Stimulated activated CD4-positive, alpha-beta T cell treated with anti-CD3 and anti-CD28 coated beads, Interleukin-1b, Interleukin-23, amount 100 ng/mL, for 24 hours (primary cell): ENCODE measurements at places on chromosomes 16 and 17.

GRCh38 chr16:23424292-23424958 lies 28.6 kb downstream of the COG7 start:
- DNase-seq: no peak

GRCh38 chr16:1772362-1772907 lies at the start of gene EME2:
TSS of gene EME2 (plus strand) at chr16:1772810. CDS start at chr16:1773228, 418 bp downstream.
- peak; percentile 43 for DNase-seq

DNA sequence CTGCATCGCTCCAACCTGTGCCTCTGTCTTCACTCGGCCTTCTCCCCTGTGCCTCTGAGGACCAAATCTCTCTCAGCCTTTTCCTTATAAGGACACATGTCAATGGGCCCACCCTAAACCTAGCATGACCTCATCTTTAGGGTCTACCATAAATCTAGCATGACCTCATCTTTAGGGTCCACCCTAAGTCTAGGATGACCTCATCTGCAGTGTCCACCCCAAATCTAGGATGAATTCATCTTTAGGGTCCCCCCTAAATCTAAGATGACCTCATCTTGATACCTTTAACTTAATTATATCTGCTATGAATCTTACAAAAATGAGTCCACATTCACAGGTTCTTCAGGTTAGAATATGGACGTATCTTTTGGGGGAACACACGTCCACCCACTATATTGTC lies 131.1 kb upstream of the RPL38 start:
- no peak for DNase-seq

DNA sequence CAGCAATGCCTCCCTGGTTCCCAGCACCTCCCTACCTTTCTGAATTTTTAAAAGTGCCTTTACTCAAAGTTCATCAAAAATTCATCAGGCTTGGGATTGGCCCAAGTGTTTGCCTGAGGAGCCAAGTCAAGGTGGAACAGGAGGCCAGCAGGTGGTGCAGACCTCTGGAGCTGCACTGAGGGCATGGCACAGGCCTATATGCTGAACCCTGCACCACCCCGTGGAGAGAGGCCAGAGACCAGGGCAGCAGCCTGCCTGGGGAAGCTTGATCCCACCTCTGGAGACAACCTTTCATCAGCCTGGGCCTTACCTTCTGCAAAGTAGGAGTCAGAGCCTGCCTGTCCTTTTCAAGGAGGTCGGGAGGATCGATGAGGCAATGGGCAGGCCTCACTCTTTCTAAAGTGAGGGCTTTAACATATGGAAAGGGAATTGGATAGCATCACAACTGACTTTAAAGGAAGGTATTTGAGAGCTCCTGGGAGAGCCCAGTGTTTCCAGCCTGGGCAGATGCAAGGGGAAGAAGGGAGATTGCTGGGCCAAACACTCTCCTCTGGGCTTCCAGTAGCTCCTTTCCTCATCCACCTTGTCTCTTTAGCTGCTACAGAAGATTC lies 31.8 kb upstream of the TMEM132E start:
- DNase-seq: no peak

- DNase-seq: no peak
Observed at GRCh38 chr17:75832164-75832651, 12.0 kb downstream of the UNC13D start.

GRCh38 chr17:80837711-80838110 lies 153.9 kb upstream of the CHMP6 start:
- no peak for DNase-seq

DNA sequence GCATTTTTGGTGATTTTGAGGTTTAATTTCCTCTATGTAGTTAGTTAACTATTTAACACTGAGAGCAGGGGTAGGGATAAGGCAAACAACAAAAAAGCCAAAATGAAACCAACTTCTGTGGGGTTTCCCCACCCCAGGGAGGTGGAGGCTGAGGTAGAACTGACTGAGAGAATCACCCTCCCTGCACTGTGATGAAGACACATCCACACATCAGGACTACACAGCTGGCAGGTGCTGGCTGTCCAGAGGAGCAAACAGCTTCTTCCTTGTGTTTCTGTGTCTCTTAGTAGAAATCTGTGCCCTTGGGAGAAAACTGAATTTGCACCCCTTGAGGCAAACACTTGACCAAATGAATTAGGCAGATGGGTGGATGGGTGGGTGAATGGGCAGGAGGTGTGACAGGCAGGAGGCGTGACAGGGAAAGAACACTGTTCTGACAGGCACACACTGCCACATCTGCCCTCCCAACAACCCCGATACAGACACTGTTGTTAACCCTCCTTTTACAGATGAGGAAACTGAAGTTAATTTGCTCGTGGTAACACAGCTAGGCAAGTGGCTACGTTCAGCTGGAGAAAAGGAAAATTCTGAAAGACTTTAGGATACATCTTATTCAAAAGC lies 62.9 kb upstream of the AMZ2 start:
- DNase-seq: no peak

- no peak for DNase-seq
Observed at GRCh38 chr17:51374209-51374608, 113.9 kb downstream of the UTP18 start.

GRCh38 chr17:30113213-30113612 lies 3.4 kb upstream of the NSRP1 start:
- no peak for DNase-seq

DNA sequence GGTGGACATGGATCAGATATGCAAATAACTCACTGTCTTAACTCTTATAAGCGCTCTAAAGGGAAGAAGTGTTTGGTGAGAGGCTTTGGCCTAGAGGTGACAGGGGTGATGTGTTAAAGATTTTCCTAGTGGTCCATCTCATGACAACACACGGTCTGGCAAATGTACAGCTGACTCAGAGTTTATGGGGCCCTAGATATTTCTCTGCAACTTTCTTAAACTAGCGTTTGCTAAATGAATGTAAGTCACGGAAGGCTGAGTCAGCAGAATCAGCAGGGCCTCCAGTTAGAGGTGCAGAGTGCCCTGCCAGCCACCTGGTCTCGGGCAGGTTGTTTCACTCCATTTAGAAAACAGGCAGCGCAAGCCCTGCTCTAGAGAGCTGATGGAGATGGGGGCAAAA lies 40.1 kb downstream of the CLEC16A start:
- no peak for DNase-seq

- DNase-seq: no peak
Observed at GRCh38 chr17:79433379-79433778, 177.5 kb downstream of the RBFOX3 start.

DNA sequence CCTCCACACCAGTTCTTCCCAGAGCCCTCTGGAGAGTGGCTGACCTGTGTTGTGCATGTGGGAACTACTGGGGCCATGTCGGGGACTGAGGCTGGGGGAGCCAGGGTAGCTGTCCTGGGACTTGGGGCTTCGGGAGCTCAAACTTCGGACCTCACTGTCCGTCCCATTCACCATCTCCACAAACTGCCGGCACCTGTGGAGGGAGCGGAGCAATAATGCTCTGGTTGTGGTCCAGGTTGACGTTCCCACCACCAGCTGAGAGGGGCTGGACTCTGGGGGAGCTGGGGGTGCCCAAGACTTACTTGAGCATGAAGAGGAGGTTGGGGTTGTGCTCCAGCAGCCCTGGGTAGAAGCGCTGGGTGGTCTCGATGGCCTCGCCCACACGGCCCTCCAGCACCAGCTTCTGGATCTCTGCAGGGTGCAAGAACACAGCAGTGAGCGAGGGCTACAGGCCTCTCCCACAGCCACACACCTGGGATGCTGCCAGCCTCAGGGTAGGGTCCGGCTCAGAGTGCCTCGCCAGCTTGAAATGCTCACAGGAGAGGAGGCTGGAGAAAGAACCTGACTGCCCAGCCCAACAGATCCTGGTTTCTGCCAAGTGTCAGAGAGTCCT lies 10.6 kb upstream of the GFOD2 start:
- no peak for DNase-seq

GRCh38 chr16:56113223-56113622 lies 78.1 kb upstream of the GNAO1 start:
- DNase-seq: no peak

GRCh38 chr17:6452471-6453266 lies 8.4 kb downstream of the PIMREG start:
- no peak for DNase-seq

GRCh38 chr16:56203052-56203451 lies 11.8 kb downstream of the GNAO1 start:
- DNase-seq: no peak

DNA sequence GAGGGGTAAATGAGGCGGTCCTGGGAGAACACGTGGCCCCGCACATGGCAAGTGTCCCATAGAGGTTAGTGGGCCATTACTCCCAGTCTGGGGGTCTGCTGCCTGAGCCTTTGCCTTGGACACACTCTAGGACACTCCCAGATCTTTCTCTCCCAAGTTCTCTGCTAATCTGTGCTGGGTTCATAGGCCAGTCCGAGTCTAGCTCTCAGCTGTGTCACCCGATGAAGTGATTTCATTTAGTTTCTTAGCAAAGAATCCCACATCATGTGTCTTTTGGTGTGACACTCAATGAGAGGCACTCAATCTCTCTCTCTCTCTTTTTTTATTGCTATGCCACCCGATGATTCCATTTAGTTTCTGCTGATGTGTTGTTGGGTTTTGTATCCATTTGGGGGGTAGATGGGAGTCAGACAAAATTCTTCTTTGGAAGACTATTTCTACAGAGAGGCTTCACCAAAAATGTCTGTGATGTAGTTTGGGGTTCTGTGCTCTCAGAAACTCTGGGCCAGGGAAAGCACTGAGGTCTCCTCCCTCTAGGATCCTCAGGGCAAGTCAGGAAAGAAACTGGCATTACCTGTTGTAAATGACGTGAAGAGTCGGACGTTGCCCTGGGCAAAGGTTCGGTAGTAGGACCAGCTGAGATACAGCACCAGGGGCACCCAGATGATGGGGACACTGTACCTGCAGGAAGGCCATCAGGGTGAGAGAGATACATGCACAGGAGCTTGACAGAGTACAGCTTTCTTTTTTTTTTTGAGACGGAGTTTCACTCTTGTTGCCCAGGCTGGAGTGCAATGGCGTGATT lies 25.2 kb upstream of the MLKL start:
- DNase-seq: no peak

GRCh38 chr17:10332515-10332914 lies 40.3 kb downstream of the MYH13 start:
- no peak for DNase-seq
